Stimulated activated CD8-positive, alpha-beta memory T cell treated with anti-CD3 and anti-CD28 coated beads, Interleukin-2, amount 100 ng/mL, for 48 hours (primary cell): ENCODE measurements at places on chromosomes 11 and 22.

- DNase-seq, result no peak
Observed at GRCh38 chr11:34063061-34063795, 11.7 kb downstream of the CAPRIN1 start.

DNA sequence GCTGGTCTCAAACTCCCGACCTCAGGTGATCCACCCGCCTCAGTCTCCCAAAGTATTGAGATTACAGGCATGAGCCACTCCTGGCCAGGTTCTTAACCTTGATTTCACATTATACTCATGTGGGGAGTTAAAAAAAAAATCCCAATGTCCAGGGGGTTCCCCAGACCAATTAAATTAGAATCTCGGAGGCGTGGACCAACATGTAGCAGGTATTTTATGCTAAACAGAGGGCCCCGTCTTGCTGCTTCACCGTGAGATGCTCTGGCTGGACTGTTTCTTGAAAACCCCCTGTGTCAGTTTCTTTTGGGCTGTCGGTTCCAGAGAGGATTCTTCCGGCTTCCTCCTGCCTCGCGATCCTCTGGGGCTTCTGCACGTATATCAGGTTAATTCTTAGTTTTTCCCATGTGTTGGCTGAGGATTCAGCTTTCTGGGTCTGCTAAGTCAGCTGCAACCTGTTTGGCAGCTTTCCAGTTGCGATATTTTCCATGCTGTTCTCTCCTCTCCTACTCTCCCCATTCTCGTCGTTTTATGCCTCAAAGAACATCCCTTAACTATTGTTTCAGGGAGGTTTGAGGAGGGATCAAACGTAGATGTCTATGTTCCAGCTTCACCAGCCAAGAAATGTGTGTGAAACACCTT is 50.6 kb upstream of the ACCSL start:
- DNase-seq, result no peak

GRCh38 chr11:85647078-85647477 is 689 bp upstream of the TMEM126A start:
- DNase-seq, result no peak

DNA sequence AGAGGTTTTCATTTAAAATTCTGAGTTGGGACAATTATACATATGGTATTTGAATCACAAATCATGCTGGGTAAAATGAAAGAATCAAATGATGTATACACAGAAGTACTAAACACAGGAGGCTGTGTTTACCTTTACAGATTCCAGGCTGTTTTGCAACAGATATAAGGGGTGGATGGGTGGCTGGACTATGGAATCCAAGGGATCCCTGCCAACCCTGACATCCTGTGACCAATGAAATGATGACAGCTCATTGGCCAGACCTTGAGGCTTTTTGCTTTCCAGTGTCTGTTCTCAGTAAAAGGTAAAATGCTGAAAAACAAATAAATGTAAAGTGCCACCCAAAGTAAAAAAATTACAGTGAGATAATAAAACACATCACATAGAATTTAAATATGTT is 3.3 kb upstream of the DDI1 start:
- no peak for DNase-seq

- no peak for DNase-seq
Observed at GRCh38 chr11:94871491-94872185, 101.7 kb downstream of the CWC15 start.
